ENCODE measurements at places on chromosomes 3 and 15.

DNA sequence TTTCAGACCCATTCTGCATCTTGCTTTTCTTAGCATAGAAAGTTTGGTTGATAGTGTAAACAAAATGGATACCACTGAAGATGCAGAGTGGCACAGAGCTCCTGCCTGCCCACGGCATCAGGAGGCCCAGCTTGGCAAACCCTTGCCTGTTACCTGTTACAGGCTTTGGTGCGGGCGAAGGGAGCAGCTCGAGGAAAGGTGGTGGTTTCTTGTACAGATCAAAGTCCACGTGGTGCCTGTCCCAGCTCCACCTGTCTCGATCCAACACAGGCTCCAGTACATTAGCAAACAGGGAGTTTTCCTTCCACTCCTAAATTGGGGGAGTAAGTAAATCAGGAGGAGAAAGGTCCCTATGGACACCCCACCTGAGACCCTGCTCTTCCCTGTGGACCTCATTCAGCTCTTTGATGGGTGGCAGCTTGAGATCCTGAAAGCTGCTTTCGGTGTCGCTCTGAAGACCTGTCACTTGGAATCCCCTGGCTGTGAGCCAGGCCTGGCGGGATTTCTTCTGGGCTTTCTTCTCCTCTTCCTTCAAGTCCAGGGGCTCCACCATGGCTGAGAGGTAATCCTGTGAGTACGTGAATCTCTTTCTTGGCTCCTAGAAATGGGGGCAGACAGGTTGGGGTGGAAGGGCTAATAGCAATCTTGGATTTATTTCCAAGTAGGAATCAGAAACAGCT is 35.7 kb downstream of the ACAD9 start:
- no peak for DNase-seq

GRCh38 chr3:192844836-192845525 is 72.7 kb downstream of the MB21D2 start:
- no peak for DNase-seq

GRCh38 chr15:66751579-66751978 is 49.5 kb downstream of the SMAD6 start:
- no peak for DNase-seq

DNA sequence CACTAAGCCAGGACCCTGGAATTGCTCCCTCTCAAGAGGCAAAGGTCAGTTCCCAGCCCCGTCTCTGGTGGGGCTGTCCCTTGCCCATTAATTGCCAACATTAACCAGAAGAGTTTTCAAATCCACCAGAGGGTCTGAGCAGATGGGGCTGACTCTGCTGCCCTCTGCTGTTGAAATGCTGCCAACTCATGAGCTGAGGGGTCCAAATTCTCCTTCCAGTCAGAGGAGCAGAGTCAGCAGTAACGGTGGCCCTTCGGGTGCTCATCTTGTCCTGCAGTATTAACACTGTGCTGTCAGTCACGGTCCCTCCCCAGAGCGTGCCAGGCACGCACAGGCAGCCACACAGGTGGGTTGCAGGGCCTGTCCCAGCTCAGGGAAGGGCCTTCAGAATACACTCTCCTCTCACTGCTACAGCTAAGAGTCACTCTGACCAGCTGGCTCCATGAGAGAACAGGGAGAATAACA is 10.7 kb upstream of the SPTBN5 start:
- peak; percentile 57 for DNase-seq

DNA sequence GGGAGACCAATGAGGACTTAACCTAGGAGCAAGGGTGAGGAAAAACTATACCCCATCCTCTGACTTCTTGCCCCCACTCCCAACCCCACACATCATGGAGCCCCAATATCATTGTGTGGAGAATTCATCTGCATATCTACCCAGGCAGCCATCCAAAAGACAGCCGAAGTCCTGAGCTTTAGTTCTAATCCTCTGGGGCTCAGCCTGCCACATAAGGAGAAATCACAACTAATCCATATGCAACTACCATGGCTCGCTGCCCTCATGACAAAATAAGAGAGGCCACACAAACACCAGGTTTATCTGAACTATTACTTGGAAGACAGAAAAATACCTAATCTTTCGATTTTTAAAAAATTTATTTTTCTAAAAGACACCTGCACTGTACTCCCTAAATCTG is 17.7 kb downstream of the HEXA start:
- no peak for DNase-seq

- DNase-seq: no peak
Observed at GRCh38 chr3:79415356-79415755, 352.4 kb downstream of the ROBO1 start.

Measured in stimulated activated CD4-positive, alpha-beta T cell treated with anti-CD3 and anti-CD28 coated beads, TNF-alpha, amount 100 ng/mL, for 1 hour (primary cell).